ENCODE measurements at places on chromosomes 7 and 10. TPM values are rescaled to one million over a fixed set of nuclear protein-coding genes. Genes with fewer than 3 reads are reported as not detected.

- H3K4me1 ChIP-seq: peaks cover 7% of the 10 kb centered on the region
- H3K27ac ChIP-seq: no peak overlapping the region
- peaks cover 4% of the 10 kb centered on the region for H3K27me3 ChIP-seq
- no peak for DNase-seq
Measured at GRCh38 chr7:43834463-43835251, 34.7 kb downstream of the MRPS24 start.

DNA sequence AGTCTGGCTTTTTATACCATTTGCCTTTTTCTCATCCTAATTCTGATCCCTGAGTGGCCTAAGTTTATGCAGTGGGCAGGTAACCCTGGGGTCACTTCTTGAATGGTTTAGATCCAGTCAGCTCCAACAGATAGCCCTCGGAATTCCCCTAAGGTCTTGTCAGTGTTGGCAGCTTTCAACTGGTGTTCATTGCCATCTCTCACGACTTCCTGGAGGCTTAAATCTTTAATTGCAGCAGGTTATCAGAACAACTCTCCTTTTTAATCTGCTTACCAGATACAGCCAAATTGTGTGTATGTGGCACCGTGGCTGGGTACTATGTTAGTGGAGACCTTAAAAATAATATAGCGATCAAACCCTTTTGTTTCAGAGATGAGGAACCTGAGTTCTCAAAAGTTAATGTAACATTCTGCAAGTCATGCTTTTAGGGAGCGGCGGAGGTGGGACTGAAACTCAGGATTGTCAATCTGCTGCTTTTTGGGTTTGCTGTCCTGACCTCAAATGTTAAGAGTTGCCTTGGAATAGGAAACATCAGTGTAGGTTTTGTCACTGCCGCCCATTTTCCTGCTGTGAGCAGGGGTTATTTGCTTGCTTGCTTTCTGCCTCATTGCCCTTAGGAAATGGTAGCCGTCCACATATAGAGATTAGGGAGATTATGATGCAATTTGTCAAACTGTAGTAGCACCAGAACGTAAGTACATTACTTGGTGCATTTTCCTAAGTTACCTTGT is 818 bp downstream of the DLD start:
- peaks cover 38% of the 10 kb centered on the region for H3K4me1 ChIP-seq
- H3K27me3 ChIP-seq: no peaks in the 10 kb centered on the region
- peaks cover 9% of the 10 kb centered on the region for H3K36me3 ChIP-seq
- peak overlapping the region; percentile 100 for H3K4me3 ChIP-seq
- peak overlapping the region; percentile 100 for H3K27ac ChIP-seq

STEAP1B gene
- 4.2 TPM for total RNA-seq

GRCh38 chr10:30736685-30737232 is 107.2 kb upstream of the LYZL2 start:
- no peaks in the 10 kb centered on the region for H3K27me3 ChIP-seq
- no peak overlapping the region for H3K4me3 ChIP-seq
- peak overlapping the region; percentile 96 for H3K27ac ChIP-seq
- no peaks in the 10 kb centered on the region for H3K36me3 ChIP-seq

DNA sequence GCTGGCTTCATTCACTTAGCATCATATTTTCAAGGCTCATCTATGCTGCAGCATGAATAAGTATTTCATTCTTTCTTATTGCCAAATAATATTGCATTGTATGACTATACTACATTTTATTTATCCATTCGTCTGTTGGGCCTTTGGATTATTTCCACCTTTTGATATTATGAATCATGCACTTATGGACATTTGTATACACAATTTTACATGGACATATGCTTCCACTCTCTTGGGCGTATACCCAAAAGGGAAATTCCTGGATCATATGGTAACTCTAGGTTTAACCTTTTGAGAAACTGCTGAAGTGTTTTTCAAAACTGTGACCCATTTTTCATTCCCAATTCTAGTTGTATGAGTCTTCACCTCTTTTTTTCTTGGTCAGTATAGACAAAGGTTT is 80.3 kb upstream of the GNAI1 start:
- no peak for DNase-seq
- H3K4me3 ChIP-seq: no peak overlapping the region
- peaks cover 6% of the 10 kb centered on the region for H3K27me3 ChIP-seq
- no peak overlapping the region for H3K27ac ChIP-seq

DNA sequence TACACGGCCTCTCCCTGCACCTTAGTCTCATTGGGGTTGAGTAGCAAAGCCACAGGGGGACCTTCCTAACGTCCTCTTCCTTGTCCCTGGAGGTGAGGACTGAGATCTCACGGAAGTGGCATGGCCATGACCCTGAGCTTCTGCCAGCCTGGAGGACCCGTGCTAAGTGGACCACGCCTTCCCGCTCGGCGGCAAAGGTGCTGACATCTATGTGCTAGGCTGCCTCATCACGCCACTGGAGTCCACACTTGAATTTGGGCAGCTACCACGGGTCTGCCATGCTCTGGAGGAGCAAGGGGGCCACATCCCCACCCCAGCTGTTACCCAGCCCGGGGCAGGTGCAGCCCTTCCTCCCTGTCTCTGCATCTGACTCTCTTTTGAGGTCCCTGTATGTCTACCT is 15.3 kb downstream of the GHRHR start:
- no peak for DNase-seq
- no peaks in the 10 kb centered on the region for H3K36me3 ChIP-seq
- peaks cover 73% of the 10 kb centered on the region for H3K27me3 ChIP-seq
- no peak overlapping the region for H3K4me3 ChIP-seq
- no peak overlapping the region for H3K27ac ChIP-seq

DNA sequence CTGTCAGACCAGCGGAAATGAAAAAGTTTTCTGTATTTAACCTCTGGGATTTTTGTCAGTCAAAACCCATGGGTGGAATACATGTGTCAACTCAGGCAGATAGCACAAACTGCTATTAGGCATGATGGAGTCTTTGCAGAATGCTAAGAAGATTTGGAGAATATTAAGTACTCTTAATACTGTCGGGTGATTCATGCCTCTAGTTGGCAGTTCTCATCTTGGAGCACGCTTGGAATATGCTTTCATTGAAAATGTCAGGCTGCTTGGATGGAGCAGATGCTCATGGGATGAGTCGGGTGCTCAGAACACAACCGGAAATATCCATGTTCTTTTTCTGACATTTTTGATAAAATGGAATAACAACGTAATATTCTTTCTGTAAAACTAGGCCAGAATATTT is 27.6 kb upstream of the PRKG1 start:
- no peak overlapping the region for H3K27ac ChIP-seq
- H3K27me3 ChIP-seq: no peaks in the 10 kb centered on the region
- DNase-seq: no peak
- H3K36me3 ChIP-seq: no peaks in the 10 kb centered on the region
- peaks cover 3% of the 10 kb centered on the region for H3K4me1 ChIP-seq

DNA sequence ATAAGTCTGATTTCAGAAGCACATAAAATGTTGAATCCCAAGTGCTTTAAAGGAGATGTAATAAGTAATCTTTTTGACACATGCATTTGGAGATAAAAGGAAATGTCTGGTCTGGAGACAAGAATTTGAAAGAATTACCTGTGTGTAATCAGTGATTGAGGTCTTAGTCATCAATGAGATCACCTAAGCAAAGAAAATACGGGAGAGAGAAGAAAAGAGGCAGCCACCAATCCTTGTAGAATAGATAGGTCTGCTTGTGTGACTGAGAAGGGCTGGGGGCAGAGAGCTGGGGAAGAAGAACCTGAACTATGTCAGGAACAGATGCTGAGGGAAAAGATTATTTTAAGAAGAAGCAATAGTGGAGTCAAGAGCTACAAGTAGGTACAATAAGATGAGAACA is 49.3 kb upstream of the ITPRID1 start:
- DNase-seq: no peak
- no peak overlapping the region for H3K27ac ChIP-seq
- peaks cover 47% of the 10 kb centered on the region for H3K27me3 ChIP-seq
- no peaks in the 10 kb centered on the region for H3K36me3 ChIP-seq
- no peaks in the 10 kb centered on the region for H3K4me1 ChIP-seq
- H3K4me3 ChIP-seq: no peak overlapping the region

AGAP9 gene
- total RNA-seq: 5.4 TPM

- peaks cover 4% of the 10 kb centered on the region for H3K4me1 ChIP-seq
- DNase-seq: no peak
- no peak overlapping the region for H3K27ac ChIP-seq
- H3K27me3 ChIP-seq: no peaks in the 10 kb centered on the region
Measured at GRCh38 chr7:107161415-107161814, 7.4 kb upstream of the HBP1 start.

- peaks cover 34% of the 10 kb centered on the region for H3K4me1 ChIP-seq
- peak overlapping the region; percentile 27 for H3K4me3 ChIP-seq
- H3K27ac ChIP-seq: peak overlapping the region; percentile 95
- no peak for DNase-seq
Measured at GRCh38 chr7:19248681-19249080, 103.5 kb upstream of the FERD3L start.

GRCh38 chr10:15469111-15469510 is 98.0 kb upstream of the FAM171A1 start:
- no peak for DNase-seq
- H3K27ac ChIP-seq: no peak overlapping the region
- no peak overlapping the region for H3K4me3 ChIP-seq

CYP2E1 gene
- 6.3 TPM for total RNA-seq

SPDYE16 gene
- not detected for total RNA-seq

OGDHL gene
- 0.45 TPM for total RNA-seq

GRCh38 chr7:18352339-18353255 is 143.0 kb upstream of the HDAC9 start:
- no peak for DNase-seq
- H3K4me1 ChIP-seq: peaks cover 23% of the 10 kb centered on the region
- H3K36me3 ChIP-seq: no peaks in the 10 kb centered on the region
- H3K27me3 ChIP-seq: no peaks in the 10 kb centered on the region

DNA sequence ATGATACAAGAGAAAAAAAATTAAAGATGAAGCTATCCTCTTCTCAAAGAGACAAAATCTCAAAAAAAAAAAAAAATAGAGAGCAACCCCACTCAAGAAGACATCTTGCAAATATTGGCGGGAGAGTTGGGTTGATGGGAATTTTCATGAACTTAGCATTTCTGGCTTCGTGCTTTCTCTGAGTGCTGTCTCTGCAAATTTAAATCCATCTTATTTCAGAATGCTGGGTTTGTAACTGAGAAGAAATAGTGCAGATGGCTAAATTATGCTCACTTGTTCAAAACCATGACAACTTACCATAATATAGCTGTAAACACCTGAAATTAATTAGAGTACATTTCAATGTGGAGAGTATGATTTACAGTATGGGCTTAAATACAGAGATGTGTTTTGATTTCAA is 484.8 kb upstream of the CELF2 start:
- no peak overlapping the region for H3K4me3 ChIP-seq
- no peak for DNase-seq
- H3K4me1 ChIP-seq: peaks cover 9% of the 10 kb centered on the region
- no peak overlapping the region for H3K27ac ChIP-seq
- no peaks in the 10 kb centered on the region for H3K27me3 ChIP-seq
- no peaks in the 10 kb centered on the region for H3K36me3 ChIP-seq

- peaks cover 4% of the 10 kb centered on the region for H3K4me1 ChIP-seq
- H3K27ac ChIP-seq: no peak overlapping the region
- no peaks in the 10 kb centered on the region for H3K36me3 ChIP-seq
- no peak for DNase-seq
Measured at GRCh38 chr10:15455456-15455855, 84.4 kb upstream of the FAM171A1 start.

GRCh38 chr10:805620-806305 is 116.3 kb upstream of the DIP2C start:
- DNase-seq: no peak
- H3K27me3 ChIP-seq: no peaks in the 10 kb centered on the region
- peak overlapping the region; percentile 32 for H3K27ac ChIP-seq
- H3K4me3 ChIP-seq: no peak overlapping the region
- H3K36me3 ChIP-seq: peaks cover 15% of the 10 kb centered on the region

CDC14C gene
- total RNA-seq: not detected

- peaks cover 12% of the 10 kb centered on the region for H3K27me3 ChIP-seq
- H3K27ac ChIP-seq: no peak overlapping the region
- no peaks in the 10 kb centered on the region for H3K4me1 ChIP-seq
- H3K4me3 ChIP-seq: no peak overlapping the region
- no peaks in the 10 kb centered on the region for H3K36me3 ChIP-seq
Measured at GRCh38 chr7:150307129-150307528, 16.0 kb upstream of the LRRC61 start.

KCND2 gene
- not detected for total RNA-seq

DNA sequence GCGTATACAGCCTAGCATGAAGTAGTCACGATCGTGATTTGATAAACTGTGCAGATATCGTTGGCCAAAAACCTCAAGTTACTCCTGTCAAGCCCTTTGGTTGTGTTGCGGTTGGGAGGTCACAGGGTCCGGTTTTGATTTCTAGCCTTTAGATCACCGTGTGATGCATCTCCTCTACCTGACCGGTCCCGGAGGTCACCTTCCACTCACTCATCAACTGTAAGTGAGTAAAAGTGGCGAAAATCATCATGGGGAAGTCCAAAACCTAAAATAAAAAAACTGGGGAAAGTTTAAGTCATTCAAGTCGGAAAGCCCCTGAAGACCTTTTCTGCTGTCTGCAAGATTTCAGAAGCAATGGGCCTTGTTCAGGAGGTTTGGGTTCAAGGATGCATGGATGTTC is 62.8 kb downstream of the ADARB2 start:
- no peak overlapping the region for H3K4me3 ChIP-seq
- DNase-seq: no peak
- H3K27ac ChIP-seq: no peak overlapping the region
- no peaks in the 10 kb centered on the region for H3K36me3 ChIP-seq
- no peaks in the 10 kb centered on the region for H3K27me3 ChIP-seq
- H3K4me1 ChIP-seq: no peaks in the 10 kb centered on the region

LIPM gene
- total RNA-seq: not detected

ASAH2 gene
- 2.7 TPM for total RNA-seq

DNA sequence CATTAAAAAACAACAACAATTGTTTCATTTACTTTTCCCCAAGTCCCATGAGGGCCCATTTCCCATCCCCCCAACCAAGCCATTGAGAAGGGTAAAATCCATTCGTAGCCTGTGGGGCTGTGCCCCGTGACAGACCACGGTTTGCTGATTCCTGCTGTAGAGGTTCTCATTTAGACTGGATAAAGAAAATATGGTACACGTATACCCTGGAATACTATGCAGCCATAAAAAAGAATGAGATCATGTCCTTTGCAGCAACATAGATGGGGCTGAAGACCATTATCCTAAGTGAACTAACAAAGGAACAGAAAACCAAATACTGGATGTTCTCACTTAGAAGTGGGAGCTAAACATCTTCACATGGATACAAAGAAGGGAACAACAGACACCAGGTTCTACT is 44.9 kb downstream of the ZNF783 start:
- H3K27me3 ChIP-seq: no peaks in the 10 kb centered on the region
- no peak overlapping the region for H3K27ac ChIP-seq
- DNase-seq: no peak
- H3K4me3 ChIP-seq: no peak overlapping the region
- no peaks in the 10 kb centered on the region for H3K36me3 ChIP-seq

- no peak overlapping the region for H3K27ac ChIP-seq
- no peaks in the 10 kb centered on the region for H3K27me3 ChIP-seq
- DNase-seq: no peak
- H3K4me3 ChIP-seq: no peak overlapping the region
Measured at GRCh38 chr7:95917634-95918033, 145.3 kb downstream of the DYNC1I1 start.

GRCh38 chr7:158804335-158804734 is 25.0 kb downstream of the ESYT2 start:
- H3K4me1 ChIP-seq: peaks cover 59% of the 10 kb centered on the region
- peaks cover 4% of the 10 kb centered on the region for H3K36me3 ChIP-seq
- no peaks in the 10 kb centered on the region for H3K27me3 ChIP-seq
- H3K4me3 ChIP-seq: no peak overlapping the region
- peak overlapping the region; percentile 28 for H3K27ac ChIP-seq

CYP26C1 gene
- 0.15 TPM for total RNA-seq

- peak overlapping the region; percentile 82 for H3K27ac ChIP-seq
- H3K4me1 ChIP-seq: peaks cover 65% of the 10 kb centered on the region
- no peaks in the 10 kb centered on the region for H3K27me3 ChIP-seq
- peak; percentile 59 for DNase-seq
Measured at GRCh38 chr10:102633287-102633686, 11.0 kb upstream of the TRIM8 start.

Data from chondrocyte (in vitro differentiated cells).